ENCODE measurements at places on chromosomes 12 and 14. TPM values are rescaled to one million over a fixed set of nuclear protein-coding genes. Genes with fewer than 3 reads are reported as not detected.

The EMP1 gene
- 0.43 TPM for total RNA-seq

The PRB2 gene
- total RNA-seq, result not detected

The NEK9 gene
- 28.3 TPM for total RNA-seq

The GUCY2C gene
- total RNA-seq, result not detected

The CPNE6 gene
- not detected for total RNA-seq

The FAM90A1 gene
- total RNA-seq, result not detected

The RERG gene
- total RNA-seq, result not detected

The SPTB gene
- total RNA-seq, result 0.09 TPM

The RPL10L gene
- total RNA-seq, result not detected

- H3K27ac ChIP-seq, result no peak overlapping the region
- no peak for DNase-seq
- H3K36me3 ChIP-seq, result no peaks in the 10 kb centered on the region
- peaks cover 6% of the 10 kb centered on the region for H3K4me1 ChIP-seq
- no peak overlapping the region for H3K4me3 ChIP-seq
These were observed 514.3 kb upstream of the SEL1L start for GRCh38 chr14:82047777-82048470.

DNA sequence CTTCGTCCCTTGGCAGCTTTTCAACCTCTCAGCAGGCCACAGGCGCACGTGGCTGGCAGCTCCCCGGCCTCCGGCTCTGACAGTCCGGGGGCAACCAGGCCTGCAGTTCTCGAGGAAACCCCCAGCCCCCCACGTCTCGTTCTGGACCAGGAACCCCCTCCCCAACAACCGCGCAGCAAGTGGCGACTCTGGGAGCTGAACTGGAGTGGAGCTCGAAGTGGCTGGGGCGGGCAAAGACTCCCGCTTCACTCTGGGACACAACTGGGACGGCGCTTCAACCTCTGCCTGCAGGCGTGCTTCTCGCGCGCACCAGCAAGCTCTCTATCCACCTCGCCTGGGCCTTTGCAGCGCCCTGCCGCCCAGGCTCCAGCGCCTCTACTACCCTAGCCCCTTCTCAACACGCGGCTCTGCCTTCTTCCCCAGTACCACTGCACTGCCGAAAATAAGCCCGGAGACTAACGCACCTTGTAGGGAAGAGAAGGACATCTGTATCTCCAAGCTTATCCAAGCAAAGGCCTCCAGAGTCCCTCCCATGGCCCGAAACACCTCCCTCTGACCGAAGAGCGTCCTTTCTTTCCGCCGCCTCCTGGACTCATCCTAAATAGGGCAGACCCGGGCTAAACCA, 2.4 kb upstream of the NKX2-1 start:
- H3K36me3 ChIP-seq, result no peaks in the 10 kb centered on the region
- peaks cover 100% of the 10 kb centered on the region for H3K27me3 ChIP-seq

DNA sequence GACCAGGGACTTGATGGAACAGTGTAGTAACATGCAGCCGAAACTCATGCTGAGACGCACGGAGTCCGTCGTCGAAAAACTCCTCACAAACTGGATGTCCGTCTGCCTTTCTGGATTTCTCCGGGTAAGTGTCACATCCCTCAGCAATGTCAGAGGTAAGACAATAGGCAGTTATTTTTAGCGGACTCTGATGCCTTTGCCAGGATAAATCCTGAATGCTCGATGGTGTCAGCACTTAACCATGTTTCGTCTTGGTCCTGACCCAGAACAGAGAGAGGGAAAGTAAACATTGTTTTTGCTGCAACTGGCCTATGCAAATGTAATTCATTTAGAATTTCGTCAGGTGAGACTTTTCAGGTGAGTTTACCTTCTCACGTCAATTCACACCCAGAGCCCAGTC, 112.3 kb downstream of the PLXNC1 start:
- H3K4me3 ChIP-seq, result peak overlapping the region; percentile 18
- no peaks in the 10 kb centered on the region for H3K27me3 ChIP-seq
- H3K36me3 ChIP-seq, result no peaks in the 10 kb centered on the region

GRCh38 chr14:90293766-90294730, 37.7 kb downstream of the NRDE2 start:
- no peak overlapping the region for H3K27ac ChIP-seq
- H3K27me3 ChIP-seq, result no peaks in the 10 kb centered on the region
- no peaks in the 10 kb centered on the region for H3K36me3 ChIP-seq
- no peaks in the 10 kb centered on the region for H3K4me1 ChIP-seq

GRCh38 chr12:21906919-21907493, 34.2 kb downstream of the ABCC9 start:
- no peak overlapping the region for H3K4me3 ChIP-seq
- H3K36me3 ChIP-seq, result no peaks in the 10 kb centered on the region
- peaks cover 8% of the 10 kb centered on the region for H3K4me1 ChIP-seq
- no peak for DNase-seq
- H3K27ac ChIP-seq, result no peak overlapping the region

GRCh38 chr12:111260732-111261131, 108.2 kb downstream of the PHETA1 start:
- H3K4me3 ChIP-seq, result no peak overlapping the region
- no peaks in the 10 kb centered on the region for H3K4me1 ChIP-seq
- H3K27me3 ChIP-seq, result no peaks in the 10 kb centered on the region
- no peak for DNase-seq
- peak overlapping the region; percentile 9 for H3K27ac ChIP-seq

DNA sequence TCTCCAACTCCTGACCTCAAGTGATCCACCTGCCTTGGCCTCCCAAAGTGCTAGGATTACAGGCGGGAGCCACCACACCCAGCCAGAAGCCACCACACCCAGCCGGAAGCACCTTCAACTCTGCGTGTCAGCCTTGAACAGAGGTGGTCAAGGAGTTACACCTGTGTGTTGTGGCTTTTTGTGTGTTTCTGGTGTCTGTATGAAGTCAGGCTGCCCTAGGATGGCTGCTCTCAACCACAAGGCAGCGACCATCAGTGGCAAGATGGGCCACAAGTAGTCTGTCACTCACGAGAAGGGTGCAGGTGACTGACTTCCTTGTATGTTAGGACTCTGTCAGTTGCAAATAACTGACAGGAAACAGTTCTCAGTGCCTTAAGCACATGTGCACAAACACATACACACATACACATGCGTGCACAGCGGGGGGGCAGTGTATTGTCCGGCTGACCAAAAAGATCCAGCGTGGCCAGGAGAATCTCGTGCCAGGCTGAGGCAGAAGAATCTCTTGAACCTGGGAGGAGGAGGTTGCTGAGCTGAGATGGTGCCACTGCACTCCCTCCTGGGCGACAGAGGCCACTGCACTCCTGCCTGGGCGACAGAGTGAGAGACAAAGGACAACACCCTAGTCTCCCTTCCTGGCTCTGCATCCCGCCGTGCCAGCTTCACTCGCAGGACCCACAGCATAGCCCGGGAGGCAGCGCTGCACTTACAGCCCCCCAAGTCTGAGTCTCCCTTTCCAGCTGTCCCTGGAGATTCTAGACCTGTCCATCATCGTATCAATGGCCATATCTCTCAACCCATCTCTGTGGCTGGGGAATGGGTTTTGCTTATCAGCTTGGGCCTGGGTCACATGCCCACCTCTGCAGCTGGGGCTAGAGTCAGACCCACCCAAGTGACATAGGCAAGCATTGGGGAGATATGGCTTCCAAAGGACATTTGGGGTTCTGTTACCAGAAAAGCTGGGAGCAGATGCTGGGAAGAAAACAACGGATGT, 13.7 kb downstream of the P2RX4 start:
- no peaks in the 10 kb centered on the region for H3K4me1 ChIP-seq
- no peaks in the 10 kb centered on the region for H3K36me3 ChIP-seq
- H3K27me3 ChIP-seq, result no peaks in the 10 kb centered on the region
- H3K27ac ChIP-seq, result no peak overlapping the region
- DNase-seq, result no peak

- no peak within 1 kb of the TSS for H3K27ac ChIP-seq
- no peaks in the 10 kb centered on the region for H3K36me3 ChIP-seq
- no peak within 1 kb of the TSS for H3K4me3 ChIP-seq
These were observed at the start of gene KRT5 for GRCh38 chr12:52519826-52520662. TSS of gene KRT5 (minus strand) at chr12:52520394. CDS start at chr12:52520296, 98 bp downstream.

- peaks cover 18% of the 10 kb centered on the region for H3K36me3 ChIP-seq
- peak overlapping the region; percentile 92 for H3K4me3 ChIP-seq
- DNase-seq, result no peak
- H3K4me1 ChIP-seq, result peaks cover 19% of the 10 kb centered on the region
- H3K27me3 ChIP-seq, result no peaks in the 10 kb centered on the region
These were observed 676 bp downstream of the MRPL42 start for GRCh38 chr12:93468008-93468371.

GRCh38 chr12:75685617-75686225, 174.3 kb upstream of the KRR1 start:
- H3K27me3 ChIP-seq, result no peaks in the 10 kb centered on the region
- H3K4me1 ChIP-seq, result no peaks in the 10 kb centered on the region
- H3K4me3 ChIP-seq, result no peak overlapping the region
- H3K27ac ChIP-seq, result no peak overlapping the region

DNA sequence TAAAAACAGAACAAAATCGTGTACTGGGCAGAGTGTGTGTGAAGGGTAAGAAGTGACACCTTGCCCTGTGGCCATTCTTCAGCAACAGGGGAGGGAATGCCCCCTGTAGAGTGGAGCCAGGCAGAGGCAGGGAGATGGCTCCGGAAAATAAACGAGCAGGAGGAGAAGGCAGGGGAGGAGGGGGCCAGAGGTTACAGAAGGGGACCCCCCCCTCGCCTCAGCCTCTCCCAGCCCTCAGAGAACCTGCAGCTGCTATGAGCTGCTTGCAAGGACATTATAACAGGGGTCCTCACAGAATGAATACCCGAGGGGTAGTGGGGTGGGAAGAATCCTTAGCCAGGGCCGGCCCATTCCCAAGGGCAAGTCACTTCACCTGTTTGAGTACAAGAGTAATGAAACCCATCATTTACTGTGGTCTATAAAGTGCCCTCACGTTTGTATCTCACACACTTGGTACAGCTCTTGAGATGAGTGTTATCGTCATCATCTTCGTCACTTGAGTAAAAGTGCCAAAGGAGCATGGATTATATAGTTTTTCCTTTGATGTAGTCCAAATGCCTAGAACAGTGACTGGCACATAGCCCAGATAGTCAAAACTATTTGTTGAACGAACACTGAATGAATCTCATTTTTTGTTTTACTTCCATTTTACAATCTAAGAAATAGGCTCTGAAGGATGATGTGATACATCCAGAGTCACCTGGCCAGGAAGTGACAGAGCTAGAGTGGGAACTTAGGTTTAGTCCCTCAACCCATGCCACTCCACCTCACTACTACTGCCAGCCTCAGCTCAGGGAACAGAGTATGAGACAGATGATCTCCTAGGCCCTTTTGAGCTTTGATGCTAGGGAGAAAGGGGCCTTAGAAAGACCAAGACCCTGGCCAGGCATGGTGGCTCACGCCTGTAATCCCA, 14.5 kb downstream of the SCNN1A start:
- no peak overlapping the region for H3K4me3 ChIP-seq
- H3K36me3 ChIP-seq, result no peaks in the 10 kb centered on the region
- H3K27me3 ChIP-seq, result no peaks in the 10 kb centered on the region
- DNase-seq, result no peak
- H3K27ac ChIP-seq, result no peak overlapping the region

DNA sequence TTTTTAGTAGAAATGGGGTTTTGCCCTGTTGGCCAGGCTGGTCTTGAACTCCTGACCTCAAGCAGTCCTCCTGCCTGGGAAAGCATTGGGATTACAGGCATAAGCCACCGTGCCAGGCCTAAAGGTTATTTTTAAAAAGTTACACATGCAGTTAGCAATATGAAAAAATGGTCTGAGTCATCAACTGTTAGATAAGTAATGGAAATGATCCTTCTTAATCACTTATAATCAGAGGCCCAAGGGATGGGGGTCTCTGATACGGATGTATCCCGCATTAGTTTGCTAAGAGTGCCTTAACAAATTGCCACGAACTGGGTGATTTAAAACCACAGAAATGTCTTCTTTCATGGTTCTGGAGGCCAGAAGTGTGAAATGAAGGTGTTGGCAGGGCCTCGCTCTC, 54.1 kb upstream of the FERMT2 start:
- no peaks in the 10 kb centered on the region for H3K36me3 ChIP-seq
- H3K27ac ChIP-seq, result no peak overlapping the region
- no peaks in the 10 kb centered on the region for H3K27me3 ChIP-seq
- H3K4me3 ChIP-seq, result no peak overlapping the region
- DNase-seq, result no peak
- no peaks in the 10 kb centered on the region for H3K4me1 ChIP-seq

GRCh38 chr14:44699391-44699790, 192.3 kb upstream of the FSCB start:
- no peak overlapping the region for H3K27ac ChIP-seq
- H3K36me3 ChIP-seq, result no peaks in the 10 kb centered on the region
- no peak for DNase-seq
- H3K4me3 ChIP-seq, result no peak overlapping the region

DNA sequence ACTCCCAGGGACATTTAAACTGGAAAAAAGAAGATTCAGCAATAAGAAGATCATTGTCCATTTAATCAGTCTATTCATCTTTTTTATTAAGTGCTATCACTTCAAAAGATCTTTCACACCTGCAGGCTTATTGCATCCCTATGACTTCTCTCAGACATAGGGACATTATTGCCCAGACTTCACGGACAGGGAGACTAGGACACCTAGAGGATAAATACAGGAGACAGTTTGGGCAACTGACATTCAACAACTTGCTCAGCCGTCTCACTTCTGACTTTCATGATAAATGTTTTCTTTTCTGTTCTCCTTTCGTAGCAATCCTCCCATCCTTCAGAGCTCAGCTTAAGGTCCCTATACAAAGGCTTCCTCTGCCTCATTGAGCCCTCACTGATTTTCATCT, 84.3 kb downstream of the TMEM30B start:
- no peak overlapping the region for H3K27ac ChIP-seq
- no peaks in the 10 kb centered on the region for H3K36me3 ChIP-seq
- no peak for DNase-seq
- H3K4me3 ChIP-seq, result no peak overlapping the region

GRCh38 chr12:48482198-48482597, at the start of gene C12orf54:
TSS of gene C12orf54 (plus strand) at chr12:48482498. CDS start at chr12:48483297, 799 bp downstream.
- H3K4me3 ChIP-seq, result no peak within 1 kb of the TSS
- no peaks in the 10 kb centered on the region for H3K27me3 ChIP-seq
- H3K36me3 ChIP-seq, result no peaks in the 10 kb centered on the region
- H3K4me1 ChIP-seq, result no peaks in the 10 kb centered on the region

DNA sequence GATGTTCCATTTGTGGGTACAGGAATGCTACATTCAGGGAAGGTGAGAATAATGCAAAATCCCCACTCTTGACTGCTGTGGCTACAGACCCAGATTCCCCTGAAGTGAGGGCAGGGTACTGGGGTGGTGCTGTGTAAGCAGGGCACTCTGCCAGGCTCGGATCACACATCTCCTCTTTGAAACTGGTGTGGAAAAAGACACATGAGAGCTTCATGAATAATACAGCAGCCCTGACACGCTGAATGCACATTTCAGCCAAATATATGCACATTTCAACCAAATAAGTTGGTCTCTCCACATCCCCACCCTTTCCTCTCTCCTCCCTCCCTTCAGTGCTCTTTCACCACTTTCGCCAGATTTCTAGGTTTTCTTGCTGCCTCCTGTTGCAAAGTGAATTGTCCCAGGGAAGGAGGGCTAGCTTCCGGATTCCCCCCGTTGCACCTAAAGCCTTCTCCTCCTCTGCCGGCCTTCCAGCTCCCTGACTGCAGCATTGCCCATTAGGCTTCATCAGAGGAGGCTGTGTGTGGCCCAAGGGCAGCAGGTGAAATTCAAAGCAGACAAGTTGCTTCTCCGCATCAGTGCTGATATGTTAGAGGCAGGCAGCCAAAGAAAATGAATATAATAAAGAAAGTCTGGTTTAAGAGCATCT, 118.2 kb upstream of the TMCC3 start:
- no peaks in the 10 kb centered on the region for H3K4me1 ChIP-seq
- no peak for DNase-seq
- H3K36me3 ChIP-seq, result no peaks in the 10 kb centered on the region
- H3K27ac ChIP-seq, result no peak overlapping the region
- H3K4me3 ChIP-seq, result no peak overlapping the region
